ENCODE measurements at places on chromosomes 3 and 15.

GRCh38 chr15:70195587-70196305, 98.0 kb upstream of the TLE3 start:
- DNase-seq, result no peak

- DNase-seq, result no peak
These were observed 33.9 kb upstream of the HHATL start for GRCh38 chr3:42736531-42736930.

DNA sequence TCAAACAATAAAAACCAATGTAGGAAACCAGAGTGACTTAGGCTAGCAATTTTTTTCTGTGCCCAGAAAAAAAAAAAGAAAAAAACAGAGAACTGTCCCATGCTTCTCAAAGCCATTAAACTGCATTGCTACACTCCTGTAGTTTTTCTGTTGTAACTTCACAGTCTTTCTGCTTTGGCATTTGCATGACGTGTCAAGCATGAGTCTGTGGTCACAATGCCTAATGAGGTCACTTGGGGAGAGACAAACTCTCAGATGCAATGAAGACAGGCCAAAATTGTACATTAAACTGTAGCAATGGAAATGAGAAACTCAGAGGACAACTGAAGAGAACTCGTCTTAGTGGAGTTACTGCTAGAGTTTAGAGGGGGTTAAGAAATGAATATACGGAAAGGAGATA, 30.8 kb downstream of the CCDC80 start:
- DNase-seq, result no peak

DNA sequence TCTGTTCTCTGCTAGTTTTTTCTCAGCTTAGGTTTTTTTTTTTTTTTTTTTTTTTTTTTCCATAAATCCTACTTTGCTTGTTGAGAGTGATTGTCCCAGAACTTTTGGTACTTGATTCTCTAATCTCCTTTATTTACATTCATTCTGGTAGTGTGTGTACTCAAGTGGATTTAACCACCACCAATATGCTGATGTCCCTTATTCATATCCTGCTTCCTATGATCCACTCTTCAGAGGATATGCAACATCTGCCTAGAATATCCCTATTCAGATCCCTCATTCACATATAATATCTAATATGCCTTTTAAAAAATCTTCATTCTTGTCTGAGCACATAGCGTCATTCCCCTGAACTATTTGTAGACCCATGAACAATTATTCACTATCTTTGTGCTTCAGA, 342.9 kb downstream of the VGLL3 start:
- DNase-seq, result no peak

- DNase-seq, result no peak
These were observed 61.4 kb downstream of the CHCHD6 start for GRCh38 chr3:126765187-126766069.

GRCh38 chr3:20798666-20799065, 612.7 kb upstream of the SGO1 start:
- no peak for DNase-seq

GRCh38 chr15:57646087-57646486, 54.4 kb downstream of the MYZAP start:
- no peak for DNase-seq

- DNase-seq, result no peak
These were observed 32.2 kb downstream of the ADGRG7 start for GRCh38 chr3:100641471-100642032.

DNA sequence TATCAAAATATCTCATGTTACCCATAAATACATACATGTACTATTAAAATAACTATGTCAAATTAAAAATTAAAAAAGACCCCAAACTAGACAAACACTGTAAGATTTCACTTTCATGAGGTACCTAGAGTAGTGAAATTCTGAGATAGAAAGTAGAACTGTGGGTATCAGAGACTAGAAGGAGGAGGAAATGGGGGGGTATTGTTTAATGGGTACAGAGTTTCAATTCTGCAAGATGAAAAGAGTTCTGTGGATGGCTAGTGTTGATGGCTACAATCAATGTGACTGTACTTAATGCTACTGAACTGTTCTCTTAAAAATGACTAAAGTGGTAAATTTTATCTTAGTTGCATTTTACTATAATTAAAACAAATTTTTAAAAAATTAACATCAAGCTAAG, 36.6 kb downstream of the RFX7 start:
- DNase-seq, result no peak

- DNase-seq, result no peak
These were observed 77.2 kb downstream of the GREM1 start for GRCh38 chr15:32794973-32795372.

- DNase-seq, result no peak
These were observed 140.3 kb downstream of the ADAMTSL3 start for GRCh38 chr15:83794209-83794608.

GRCh38 chr3:100526613-100527346, 34.4 kb downstream of the TMEM45A start:
- DNase-seq, result no peak

DNA sequence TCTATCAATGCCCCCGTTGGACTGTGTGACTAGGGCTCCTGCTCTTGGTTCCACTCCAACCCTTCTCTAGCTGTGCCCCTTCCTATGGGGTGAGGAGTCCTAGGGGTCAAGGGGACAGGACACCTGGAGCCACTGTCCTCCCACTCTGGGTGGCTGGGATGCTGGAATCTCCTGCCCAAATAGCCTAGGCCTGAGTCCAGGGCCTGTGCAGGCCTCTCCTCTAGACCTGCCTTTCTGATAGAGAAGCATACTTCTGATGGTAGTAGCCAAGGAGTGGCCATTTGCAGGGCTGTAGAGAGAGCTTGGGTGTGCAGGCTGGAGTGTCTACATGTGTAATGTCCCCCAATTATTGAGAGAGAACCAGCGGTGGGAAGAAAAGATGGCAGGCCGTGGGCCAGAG, 54.2 kb downstream of the ITGA11 start:
- no peak for DNase-seq

- DNase-seq, result no peak
These were observed 27.0 kb upstream of the TFG start for GRCh38 chr3:100682056-100682853.

- no peak for DNase-seq
These were observed 116.8 kb downstream of the SQOR start for GRCh38 chr15:45751629-45752028.

DNA sequence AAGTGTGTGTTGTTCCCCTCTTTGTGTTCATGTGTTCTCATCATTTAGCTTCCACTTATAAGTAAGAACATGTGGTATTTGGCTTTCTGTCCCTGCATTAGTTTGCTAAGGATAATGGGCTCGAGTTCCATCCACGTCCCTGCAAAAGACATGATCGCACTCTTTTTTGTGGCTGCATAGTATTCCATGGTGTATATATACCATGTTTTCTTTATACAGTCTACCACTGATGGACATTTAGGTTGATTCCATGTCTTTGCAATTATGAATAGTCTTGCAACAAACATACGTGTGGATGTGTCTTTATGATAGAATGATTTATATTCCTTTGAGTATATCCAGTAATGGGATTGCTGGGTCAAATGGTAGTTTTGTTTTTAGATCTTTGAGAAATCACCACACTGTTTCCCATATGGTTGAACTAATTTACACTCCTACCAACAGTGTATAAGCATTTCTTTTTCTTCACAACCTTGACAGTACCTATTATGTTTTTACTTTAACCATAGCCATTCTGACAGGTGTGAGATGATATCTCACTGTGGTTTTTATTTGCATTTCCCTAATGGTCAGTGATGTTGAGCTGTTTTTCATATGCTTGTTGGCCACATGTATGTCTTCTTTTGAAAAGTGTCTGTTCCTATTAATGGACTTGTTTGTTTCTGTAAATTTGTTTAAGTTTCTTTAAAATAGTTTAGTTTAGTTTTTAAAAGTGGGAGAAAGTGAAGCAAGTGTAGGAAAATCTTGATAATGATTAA, 21.9 kb upstream of the SLC30A4 start:
- no peak for DNase-seq

DNA sequence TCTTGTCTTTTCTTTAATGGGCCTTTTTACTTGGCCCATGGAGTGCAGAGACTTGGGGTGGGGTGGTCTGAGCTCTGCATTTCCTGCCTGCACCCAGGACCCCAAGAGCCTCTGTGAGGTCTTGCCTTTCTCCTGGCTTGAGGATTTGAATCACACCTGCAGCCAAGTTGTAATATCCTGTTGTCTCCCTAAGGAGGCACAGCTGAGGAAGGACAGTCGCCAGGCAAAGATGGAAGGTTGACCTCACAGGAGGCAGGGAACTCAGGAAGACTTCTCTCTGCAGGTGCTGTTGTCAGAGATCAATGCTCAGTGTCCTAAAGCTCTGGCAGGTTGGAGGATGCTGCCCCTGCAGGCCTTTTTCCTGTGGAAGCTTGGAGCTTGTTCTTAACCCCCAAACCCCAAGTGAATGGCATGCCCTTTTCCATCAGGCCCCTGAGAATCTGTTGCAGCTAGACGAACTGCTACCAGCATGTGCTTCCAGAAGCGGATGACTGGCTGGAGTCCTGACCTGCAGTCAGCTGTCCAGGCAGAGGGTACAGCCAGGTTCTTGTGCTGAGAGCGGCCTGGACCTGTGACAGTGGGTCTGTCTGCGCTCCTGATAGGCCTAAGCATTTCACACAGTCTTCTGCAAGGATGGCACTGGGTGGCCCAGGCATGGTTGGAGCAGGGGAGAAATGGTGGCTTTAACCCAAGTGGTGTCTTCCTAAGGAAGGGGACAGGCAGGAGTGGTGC, 120.0 kb downstream of the EEFSEC start:
- DNase-seq, result no peak

Measured in NCI-H2227 treated with DMSO at 0.1 percent for 48 hours (cell line).